ENCODE measurements at places on chromosomes 5 and 9.
A peak's percentile ranks its signal among the peaks of the same experiment; 100 is the strongest.

GRCh38 chr5:149118463-149118862 lies 22.8 kb upstream of the ABLIM3 start:
- no peak for DNase-seq
- no peaks in the 10 kb centered on the region for H3K36me3 ChIP-seq
- no peak overlapping the region for H3K27ac ChIP-seq
- H3K27me3 ChIP-seq = peaks cover 14% of the 10 kb centered on the region
- H3K4me3 ChIP-seq = no peak overlapping the region
- H3K4me1 ChIP-seq = no peaks in the 10 kb centered on the region

DNA sequence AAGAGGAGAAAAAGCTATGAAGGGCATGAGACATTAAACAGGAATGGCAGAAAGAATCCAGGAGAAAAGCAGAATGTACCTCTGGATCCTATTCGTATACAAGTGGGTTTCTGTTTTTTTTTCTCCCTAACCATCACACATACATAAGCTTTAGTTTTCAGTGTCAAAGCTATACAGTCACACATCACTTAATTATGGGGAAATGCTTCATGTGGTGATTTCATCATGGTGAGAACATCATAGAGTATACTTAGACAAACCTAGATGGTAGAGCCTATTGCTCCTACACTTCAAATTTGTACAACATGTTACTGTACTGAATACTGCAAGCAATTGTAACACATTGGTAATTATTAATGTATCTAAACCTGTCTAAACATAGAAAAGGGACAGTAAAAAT lies 290.6 kb downstream of the AOPEP start:
- peaks cover 22% of the 10 kb centered on the region for H3K36me3 ChIP-seq
- no peak for DNase-seq
- H3K4me1 ChIP-seq = no peaks in the 10 kb centered on the region
- H3K4me3 ChIP-seq = no peak overlapping the region

DNA sequence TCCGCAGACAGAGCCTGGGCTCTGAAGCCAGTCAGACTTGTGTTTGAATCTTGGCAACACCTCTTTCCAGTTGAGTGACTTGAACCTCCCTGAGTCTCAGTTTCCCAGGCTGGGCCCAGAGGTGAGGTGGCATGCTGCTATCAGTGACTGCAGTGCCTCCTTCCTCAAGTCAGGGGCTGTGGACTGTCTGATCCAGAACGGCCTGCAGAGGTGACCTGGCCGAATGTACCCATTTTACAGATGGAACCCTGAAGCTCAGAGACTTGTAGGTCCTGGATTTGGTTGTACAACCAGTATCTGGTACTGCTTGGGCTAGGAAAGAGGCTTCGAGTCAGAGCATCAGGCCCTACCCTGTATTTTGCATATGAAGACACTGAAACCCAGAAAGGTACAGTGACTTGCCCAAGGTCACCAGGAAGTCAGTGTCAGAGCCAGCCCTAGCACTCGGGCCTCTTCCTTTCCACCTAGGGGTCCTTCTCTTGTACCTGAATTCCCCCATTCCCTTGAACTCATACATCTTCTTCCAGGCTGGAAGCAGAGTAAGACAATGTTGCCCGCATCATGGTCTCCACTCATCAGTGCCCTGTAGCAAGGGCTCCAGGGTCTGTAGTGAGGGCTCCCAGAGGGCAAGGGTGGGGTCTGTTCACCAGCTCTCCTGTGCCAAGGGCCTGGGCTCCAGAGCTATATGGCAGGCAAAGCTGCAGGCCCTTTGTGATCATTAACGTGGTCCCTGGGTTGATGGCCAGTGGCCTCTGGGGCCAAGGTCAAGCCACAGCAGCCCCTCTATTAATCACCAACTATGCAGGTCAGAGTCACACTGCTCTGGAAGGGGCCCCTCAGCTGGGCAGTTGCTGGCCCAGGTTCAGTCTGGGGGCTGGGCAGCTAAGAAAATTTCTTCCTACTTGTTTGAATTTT lies 28.5 kb downstream of the GSN start:
- H3K36me3 ChIP-seq = peaks cover 16% of the 10 kb centered on the region
- H3K4me1 ChIP-seq = peaks cover 30% of the 10 kb centered on the region
- DNase-seq = no peak

DNA sequence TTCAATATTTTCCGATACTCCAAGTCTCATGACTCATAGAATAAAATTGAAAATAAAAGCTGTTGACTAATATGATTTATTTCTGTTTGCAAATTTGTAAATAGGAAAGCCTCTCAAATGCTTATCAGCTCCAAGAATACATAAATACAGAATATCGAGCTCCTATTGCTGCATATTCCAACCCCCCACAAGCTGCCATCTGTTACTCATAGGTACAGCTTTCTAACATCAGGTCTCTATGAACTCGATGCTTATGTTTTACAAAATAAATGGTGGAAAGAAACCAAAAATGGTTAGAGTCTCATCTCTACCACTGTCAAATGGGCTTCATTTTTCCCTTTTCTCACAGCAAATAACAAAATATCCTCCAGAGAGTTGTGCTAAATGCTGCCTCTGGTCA lies 631.6 kb upstream of the CDH18 start:
- no peaks in the 10 kb centered on the region for H3K27me3 ChIP-seq
- no peak overlapping the region for H3K27ac ChIP-seq
- H3K36me3 ChIP-seq = no peaks in the 10 kb centered on the region
- no peak for DNase-seq
- no peaks in the 10 kb centered on the region for H3K4me1 ChIP-seq
- no peak overlapping the region for H3K4me3 ChIP-seq

GRCh38 chr5:79032031-79032695 lies 37.3 kb downstream of the DMGDH start:
- no peak overlapping the region for H3K27ac ChIP-seq
- H3K4me1 ChIP-seq = no peaks in the 10 kb centered on the region
- no peak for DNase-seq
- no peak overlapping the region for H3K4me3 ChIP-seq
- H3K36me3 ChIP-seq = no peaks in the 10 kb centered on the region

GRCh38 chr5:160071516-160071915 lies 47.7 kb downstream of the PWWP2A start:
- peaks cover 5% of the 10 kb centered on the region for H3K36me3 ChIP-seq
- H3K27ac ChIP-seq = no peak overlapping the region
- H3K27me3 ChIP-seq = no peaks in the 10 kb centered on the region

DNA sequence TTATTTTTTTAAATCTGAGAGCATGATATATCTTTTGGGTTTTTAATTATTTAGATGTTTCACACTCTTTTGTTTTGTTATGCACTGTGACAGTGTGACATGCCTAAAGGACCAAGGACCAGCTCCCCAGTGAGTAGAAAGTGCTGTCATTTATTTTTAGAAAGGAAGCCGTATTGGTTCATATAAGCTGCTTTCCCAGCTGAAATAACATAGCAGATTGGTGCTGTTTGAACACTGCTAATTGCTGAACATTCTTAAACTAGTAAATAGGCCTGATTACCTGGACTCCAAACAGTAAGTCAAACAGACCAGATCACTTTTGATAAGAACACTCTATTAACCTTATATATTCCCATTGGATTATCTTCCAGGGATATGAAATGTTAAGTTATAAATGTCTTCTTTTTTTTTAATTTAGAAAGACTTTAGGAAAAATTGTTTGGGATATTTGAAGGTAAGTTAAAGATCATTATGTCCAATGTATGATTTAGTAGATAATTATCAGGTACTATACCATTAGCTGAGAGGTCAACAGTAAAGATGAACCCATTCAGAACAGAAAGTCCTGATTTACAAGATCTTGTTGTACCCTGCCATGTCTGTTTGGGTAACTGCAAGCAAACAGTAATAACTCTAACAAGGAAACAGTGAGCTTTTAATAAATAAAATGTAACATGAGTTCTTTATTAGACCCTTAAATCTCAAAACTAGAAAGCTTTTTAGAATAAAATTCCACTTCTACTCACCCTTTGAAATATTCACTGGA lies 27.8 kb upstream of the ELL2 start:
- H3K36me3 ChIP-seq = no peaks in the 10 kb centered on the region
- H3K4me1 ChIP-seq = no peaks in the 10 kb centered on the region
- H3K27ac ChIP-seq = no peak overlapping the region
- no peak for DNase-seq

DNA sequence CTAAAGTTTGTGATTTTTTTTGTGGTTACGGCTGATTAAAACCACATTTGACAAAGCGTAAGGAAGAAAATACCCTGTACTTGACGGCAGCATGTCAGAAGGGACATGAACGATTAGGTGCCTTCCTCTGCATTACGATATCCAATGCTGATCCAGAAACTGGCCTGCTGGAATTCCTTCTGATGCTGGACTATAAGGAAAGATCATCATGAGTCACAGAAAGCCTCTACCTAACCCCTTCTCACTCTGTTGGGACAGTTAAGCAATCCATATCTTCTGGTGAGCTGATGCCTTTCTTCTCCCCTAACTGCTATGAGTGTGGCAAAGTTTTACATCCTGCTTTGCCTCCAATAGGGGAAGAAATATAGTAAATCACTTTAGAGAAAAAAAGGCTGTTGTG lies 78.4 kb upstream of the PAPPA start:
- H3K4me3 ChIP-seq = no peak overlapping the region
- no peaks in the 10 kb centered on the region for H3K4me1 ChIP-seq
- DNase-seq = no peak
- no peaks in the 10 kb centered on the region for H3K27me3 ChIP-seq
- H3K36me3 ChIP-seq = no peaks in the 10 kb centered on the region

DNA sequence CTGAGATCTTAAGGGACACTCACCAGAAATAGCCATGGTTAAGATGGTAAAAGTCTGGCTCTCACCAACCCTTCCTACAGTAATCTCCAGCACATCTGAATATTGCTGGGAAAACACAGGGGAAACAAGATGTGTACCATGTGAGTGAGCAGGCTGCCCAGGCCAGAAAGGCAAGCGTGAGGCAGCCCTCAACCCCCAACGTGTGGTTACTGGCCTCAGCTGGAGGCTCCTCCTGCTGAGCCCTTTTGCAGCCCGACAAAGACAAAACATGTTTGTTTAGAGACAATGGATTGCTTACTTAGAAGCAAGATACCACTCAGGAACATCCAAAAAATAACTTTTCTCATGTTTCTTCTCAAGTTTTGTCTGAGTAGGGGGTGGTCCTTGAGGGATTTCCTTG lies 16.6 kb downstream of the ZFP62 start:
- peaks cover 65% of the 10 kb centered on the region for H3K36me3 ChIP-seq
- no peaks in the 10 kb centered on the region for H3K27me3 ChIP-seq
- DNase-seq = no peak
- peaks cover 3% of the 10 kb centered on the region for H3K4me1 ChIP-seq
- H3K27ac ChIP-seq = no peak overlapping the region

DNA sequence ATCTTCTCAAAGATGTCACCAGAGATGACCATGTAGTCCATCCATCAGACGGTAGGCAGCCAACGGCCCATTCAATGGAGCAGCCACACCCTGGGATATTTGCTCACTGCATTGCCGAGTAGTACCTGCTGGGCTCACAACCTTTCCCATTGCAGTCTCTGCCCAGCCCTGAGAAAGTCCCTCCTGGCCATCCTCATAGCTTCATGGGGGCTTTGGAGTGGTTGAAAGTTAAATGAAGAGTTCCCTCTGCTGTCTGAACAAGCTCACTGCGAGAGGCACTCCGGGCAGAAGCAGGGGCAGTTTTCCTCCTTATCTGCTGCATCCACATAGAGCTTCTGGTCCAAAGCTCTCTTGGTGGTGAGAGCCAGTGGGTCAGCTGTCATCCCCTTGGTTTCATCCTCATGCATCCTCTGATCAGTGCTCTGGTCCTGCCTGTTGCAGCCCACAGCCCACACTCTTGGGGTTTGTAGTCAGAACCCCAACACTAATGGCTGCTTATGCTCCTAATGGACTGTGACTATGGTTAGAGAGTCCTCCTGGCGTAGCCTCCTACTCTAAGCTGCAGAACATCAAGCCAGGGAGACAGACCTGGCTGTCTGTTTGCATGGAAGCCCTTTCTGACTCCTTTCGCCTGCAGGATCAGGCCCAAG lies 23.3 kb downstream of the TNFSF8 start:
- no peaks in the 10 kb centered on the region for H3K27me3 ChIP-seq
- no peak overlapping the region for H3K27ac ChIP-seq
- H3K4me3 ChIP-seq = no peak overlapping the region

GRCh38 chr9:87662808-87663528 lies 63.0 kb upstream of the CTSL start:
- DNase-seq = peak; percentile 12
- H3K4me1 ChIP-seq = no peaks in the 10 kb centered on the region
- no peaks in the 10 kb centered on the region for H3K27me3 ChIP-seq
- H3K27ac ChIP-seq = no peak overlapping the region
- no peak overlapping the region for H3K4me3 ChIP-seq

DNA sequence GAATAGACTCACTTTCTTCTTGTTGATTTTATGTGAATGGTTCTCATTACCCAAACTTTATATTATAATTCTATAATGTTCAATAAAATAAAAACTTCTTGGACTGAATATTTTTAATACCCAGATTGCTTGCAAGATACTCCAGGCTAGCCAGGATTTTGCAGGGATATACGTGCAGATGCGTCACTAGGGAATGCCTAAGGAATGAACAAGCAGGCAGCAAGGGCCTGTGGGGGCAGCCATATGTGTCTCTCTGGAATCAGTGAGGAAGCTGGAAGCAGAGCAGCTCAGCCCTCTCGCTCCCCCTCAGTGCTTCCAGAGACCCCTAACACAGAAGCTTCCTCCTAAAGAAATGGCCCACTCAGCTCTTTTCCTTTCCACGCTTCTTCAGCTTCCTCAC lies 457.4 kb downstream of the CCDC171 start:
- H3K4me1 ChIP-seq = no peaks in the 10 kb centered on the region
- H3K27me3 ChIP-seq = no peaks in the 10 kb centered on the region
- no peak overlapping the region for H3K4me3 ChIP-seq
- H3K27ac ChIP-seq = no peak overlapping the region

GRCh38 chr5:165695796-165696195 lies 2190.4 kb downstream of the MAT2B start:
- no peak for DNase-seq
- no peaks in the 10 kb centered on the region for H3K4me1 ChIP-seq
- H3K27ac ChIP-seq = no peak overlapping the region
- no peaks in the 10 kb centered on the region for H3K27me3 ChIP-seq

- H3K27me3 ChIP-seq = no peaks in the 10 kb centered on the region
- peaks cover 1% of the 10 kb centered on the region for H3K36me3 ChIP-seq
- no peak overlapping the region for H3K4me3 ChIP-seq
- DNase-seq = no peak
Measured at GRCh38 chr5:100676817-100677631, 141.8 kb downstream of the FAM174A start.
